ENCODE measurements at places on chromosomes 3 and 15.

GRCh38 chr3:36201546-36201945 is 178.8 kb upstream of the STAC start:
- no peak for DNase-seq

DNA sequence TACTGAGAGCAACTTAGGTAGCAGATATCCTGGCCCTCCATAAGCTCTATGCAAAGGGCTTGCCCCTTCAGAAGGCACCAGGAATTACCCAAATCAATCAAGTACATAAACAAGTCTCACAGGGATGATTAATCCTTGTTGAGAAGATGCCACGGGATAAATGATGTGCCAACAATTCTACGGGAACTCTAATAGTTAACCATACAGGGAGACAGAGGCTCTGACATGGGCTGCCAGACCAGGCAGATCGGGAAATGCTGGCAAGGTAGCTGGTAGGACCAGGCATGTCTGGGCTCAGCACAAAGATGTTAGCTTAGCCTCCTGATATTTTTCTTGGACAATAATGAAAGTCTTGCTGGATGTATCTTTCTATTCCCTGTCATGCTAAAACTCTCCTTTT is 249.3 kb upstream of the THBS1 start:
- DNase-seq = no peak

GRCh38 chr3:14457999-14458398 is 55.6 kb downstream of the SLC6A6 start:
- DNase-seq = no peak

- DNase-seq = no peak
Observed at GRCh38 chr3:9278498-9278897, 29.1 kb upstream of the SRGAP3 start.

DNA sequence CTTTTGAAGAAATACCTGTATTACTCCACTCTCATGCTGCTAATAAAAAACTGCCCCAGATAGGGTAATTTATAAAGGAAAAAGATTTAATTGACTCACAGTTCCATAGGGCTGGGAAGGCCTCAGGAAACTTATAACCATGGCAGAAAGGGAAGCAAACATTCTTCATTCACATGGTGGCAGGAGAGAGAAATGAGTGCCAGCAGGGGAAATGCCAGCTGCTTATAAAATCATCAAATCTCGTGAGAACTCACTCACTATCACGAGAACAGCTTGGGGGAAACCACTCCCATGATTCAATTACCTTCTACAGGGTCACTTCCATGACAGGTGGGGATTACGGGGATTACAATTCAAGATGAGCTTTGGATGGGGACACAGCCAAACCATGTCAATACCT is 18.7 kb downstream of the MFSD1 start:
- DNase-seq = no peak

DNA sequence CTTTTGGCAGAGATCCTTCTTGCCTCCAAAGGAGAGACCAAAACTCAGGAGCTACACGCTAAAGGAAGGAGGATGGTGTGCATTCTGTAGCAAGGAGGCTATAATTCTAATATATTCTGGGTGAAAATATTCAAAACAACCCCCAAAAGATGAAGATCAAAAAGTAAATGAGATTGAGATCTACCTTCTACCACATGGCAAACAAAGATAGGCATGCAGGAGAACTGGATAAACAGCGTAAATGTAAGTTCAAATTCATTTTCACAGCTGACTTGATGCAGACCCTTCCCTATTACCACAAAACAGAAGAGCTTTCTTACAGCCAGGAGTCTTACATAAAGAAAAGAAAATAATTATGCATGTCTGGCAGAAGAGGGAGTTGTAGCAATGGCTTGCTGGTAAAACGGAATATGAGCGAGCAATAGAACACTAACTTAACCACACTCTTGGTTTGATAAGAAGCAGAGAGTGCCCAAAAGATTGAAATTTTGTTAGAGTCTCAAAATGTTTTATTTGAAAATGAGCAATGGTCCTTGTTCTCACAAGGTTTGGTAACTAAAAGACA is 272.7 kb downstream of the MECOM start:
- DNase-seq = no peak

- DNase-seq = peak; percentile 69
Observed at GRCh38 chr15:69394556-69395282, 19.4 kb upstream of the KIF23 start.

DNA sequence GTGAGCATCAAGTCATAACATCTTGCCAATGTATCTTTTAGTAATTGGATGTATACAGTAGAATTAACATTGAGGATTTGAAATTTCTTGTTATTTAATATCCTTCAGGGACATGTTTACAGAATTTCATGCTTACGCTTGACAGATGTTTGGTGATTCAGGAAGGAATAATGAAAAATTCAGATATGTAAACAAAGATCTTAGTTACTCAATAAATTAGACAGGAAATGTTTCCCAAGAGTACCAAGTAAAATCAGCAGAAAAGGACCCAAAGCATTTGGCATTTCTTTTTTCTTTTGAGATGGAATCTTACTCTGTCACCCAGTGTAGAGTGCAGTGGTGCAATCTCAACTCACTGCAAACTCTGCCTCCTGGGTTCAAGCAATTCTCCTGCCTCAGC is 4.7 kb upstream of the COL6A5 start:
- no peak for DNase-seq

GRCh38 chr15:23395030-23395692 is 40.6 kb downstream of the GOLGA8S start:
- DNase-seq = no peak

GRCh38 chr15:74710319-74711094 is 14.7 kb upstream of the EDC3 start:
- no peak for DNase-seq

DNA sequence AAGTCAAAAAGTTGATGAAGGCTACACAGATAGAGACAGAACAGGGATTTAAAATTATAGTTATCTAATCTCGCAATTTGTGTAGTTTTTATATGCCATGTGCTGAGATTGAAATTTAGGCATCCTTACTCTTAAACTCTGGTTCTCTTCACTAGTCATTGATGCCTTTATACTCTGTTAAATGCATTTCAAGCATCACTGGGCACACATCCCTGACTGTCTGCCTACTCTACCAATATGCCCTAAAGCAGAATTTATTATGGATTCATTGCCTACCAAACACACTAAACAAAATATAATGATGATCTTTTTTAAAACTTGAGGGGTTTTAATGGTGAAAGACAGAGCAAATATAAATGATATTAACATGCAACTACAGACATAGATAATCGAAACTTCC is 10.3 kb upstream of the ALCAM start:
- DNase-seq = no peak

DNA sequence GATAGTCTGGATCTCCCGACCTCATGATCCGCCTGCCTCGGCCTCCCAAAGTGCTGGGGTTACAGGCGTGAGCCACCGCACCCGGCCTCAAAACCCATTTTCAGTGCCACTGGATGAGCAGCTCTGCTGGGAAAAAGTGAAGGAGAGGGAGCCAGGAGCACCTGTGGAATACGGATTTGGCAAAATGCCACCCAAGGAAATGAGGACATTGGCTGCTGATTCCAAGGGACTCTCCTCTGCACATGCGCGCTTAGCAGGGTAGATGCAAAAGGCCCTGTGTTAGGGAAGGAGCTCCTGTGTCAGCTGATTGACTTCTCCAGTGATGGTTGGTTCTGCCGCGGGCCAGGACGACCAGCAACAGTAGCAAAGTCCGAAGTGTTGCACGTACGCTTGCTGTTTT is 43.4 kb upstream of the IGF1R start:
- DNase-seq = no peak

DNA sequence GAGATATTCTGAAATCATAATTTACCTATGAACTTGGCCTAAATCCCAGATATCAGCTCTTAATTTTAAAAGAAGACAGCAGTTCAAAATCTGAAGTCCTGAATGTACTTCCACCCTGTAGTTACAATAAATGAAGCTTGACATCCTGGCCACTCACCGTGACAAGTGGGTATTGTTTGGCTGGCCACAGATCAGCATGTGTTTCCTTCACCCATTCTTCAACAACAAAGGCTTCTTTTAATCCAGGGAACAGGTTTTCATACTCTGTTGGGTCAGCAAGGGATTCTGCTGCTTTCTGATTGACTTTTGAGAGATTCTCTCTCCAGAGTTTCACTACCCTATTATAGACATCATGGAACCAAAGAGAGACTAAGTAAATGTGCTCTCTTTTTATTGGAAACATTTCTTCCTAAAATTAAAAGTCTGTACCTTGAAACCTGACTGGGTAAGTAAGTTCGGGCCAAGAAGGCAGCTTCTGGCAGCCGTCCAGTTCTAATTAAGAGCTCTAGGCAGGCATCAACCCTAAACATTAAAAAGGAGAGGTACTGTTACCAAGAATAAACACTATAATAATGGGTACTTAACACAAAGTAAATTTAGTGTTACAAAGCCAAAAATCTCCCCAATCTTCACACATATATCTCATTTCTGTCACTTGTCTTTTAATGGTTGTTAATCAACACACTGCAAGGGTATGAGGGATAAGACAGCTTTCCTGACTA is 15.2 kb downstream of the MRPS22 start:
- DNase-seq = no peak

- no peak for DNase-seq
Observed at GRCh38 chr3:33144433-33144832, 30.6 kb downstream of the CRTAP start.

GRCh38 chr3:81302045-81302444 is 459.4 kb downstream of the GBE1 start:
- DNase-seq = no peak

DNA sequence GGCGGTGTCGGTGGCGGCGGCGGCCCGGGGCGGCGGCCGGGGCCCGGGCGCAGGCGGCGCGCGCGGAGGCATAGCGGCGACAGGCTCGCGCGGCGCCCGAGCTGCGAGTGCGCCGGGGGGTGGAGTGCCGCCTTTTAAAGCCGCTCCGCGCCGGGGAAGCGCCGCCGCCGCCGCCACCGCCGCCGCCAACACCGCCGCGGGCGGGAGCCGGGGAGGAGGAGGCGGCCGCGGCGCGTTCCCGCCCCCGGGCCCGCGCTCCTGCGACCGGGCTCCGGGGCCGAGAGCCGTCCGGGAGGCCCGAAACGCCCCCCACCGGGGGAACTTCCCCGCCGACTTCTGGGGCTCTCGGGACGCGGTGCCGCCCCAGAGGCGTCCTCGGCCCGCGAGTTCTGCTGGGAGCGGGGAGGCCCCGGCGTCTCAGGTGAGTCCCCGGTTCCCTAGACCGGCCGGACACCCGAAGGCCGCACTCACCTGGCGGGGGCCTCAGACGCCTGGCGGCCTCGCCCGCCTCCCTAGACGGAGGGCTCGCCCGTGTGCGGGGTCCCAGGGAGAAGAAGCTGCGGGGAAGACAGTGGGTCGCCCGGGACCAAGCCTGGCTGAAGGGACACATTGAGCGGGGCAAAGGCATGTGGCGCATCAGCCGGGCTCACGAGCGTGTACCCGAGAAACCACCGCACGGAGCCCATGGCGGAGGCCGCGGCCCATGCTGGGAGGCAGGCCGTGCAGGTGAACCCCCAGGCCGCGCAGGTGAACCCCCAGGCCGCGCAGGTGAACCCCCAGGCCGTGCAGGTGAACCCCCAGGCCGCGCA is at the start of gene PCSK6:
PCSK6 (minus strand) TSS at position 109 of the 809 bp plus-strand sequence; CDS start at position 72, 37 bp downstream.
- no peak for DNase-seq

All from activated T-helper 9 cell treated with anti-CD3 and anti-CD28 coated beads, Interleukin-2, amount 50 U/mL, for 16 hours (primary cell).